ENCODE measurements at places on chromosomes 5 and 9. TPM values are rescaled to one million over a fixed set of nuclear protein-coding genes. Genes with fewer than 3 reads are reported as not detected.
A peak's percentile ranks its signal among the peaks of the same experiment; 100 is the strongest.

SPAAR gene
- total RNA-seq = not detected

MTREX gene
- 57.0 TPM for total RNA-seq

DNA sequence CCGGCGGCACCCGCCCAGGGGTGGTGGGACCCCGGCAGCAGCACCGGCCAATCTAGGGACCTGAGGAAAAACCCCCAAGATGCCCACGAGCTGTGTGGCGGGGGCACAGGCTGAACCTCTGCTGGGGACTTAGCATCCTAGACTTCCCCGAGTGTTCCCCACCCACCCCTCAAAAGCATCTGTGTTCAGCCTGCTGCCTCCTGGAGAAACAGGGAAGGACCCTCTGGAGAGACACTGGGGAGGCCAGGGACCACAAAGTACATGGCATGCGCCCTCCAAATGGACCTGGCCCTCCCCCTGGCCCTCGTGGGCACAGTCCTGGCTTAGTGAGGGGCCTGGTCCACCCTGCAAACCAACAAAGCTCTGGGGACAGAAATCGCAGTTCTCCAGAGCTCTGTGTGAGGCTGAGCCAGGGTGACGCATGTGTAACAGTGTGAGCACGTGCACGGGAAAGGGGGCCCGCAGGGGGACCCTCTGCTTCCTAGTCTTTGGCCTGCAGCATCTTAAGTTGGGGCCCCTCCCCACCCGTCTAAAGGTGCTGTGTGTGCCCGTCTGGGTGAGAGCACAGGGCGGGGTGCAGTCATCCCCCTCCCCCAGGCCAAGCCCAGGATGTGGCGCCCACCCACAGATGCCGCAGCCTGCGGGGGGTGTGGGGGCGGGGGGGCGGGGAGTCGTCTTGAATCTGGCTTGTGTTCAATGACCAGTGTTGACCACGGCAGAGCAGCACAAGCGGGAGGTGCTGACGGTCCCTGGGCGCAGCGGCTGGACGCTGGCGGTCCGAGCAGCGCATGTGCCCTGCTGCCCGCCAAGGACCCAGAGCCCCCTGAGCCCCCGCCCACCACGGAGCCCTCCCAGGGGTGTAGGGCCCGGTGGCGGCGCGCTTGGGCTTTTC lies 672 bp upstream of the KCNT1 start:
- H3K4me3 ChIP-seq = no peak overlapping the region
- H3K27me3 ChIP-seq = peaks cover 12% of the 10 kb centered on the region
- no peak overlapping the region for H3K27ac ChIP-seq
- no peaks in the 10 kb centered on the region for H3K36me3 ChIP-seq
- DNase-seq = peak; percentile 26
- H3K4me1 ChIP-seq = no peaks in the 10 kb centered on the region

- no peak for DNase-seq
- H3K27ac ChIP-seq = no peak overlapping the region
- H3K36me3 ChIP-seq = no peaks in the 10 kb centered on the region
- no peak overlapping the region for H3K4me3 ChIP-seq
Measured at GRCh38 chr5:79263290-79263689, 27.4 kb downstream of the JMY start.

Data from GM23248 (cell line).